K562 (cell line): ENCODE measurements at places on chromosomes 1 and 21. TPM values are rescaled to one million over a fixed set of nuclear protein-coding genes. Genes with fewer than 3 reads are reported as not detected.

DNA sequence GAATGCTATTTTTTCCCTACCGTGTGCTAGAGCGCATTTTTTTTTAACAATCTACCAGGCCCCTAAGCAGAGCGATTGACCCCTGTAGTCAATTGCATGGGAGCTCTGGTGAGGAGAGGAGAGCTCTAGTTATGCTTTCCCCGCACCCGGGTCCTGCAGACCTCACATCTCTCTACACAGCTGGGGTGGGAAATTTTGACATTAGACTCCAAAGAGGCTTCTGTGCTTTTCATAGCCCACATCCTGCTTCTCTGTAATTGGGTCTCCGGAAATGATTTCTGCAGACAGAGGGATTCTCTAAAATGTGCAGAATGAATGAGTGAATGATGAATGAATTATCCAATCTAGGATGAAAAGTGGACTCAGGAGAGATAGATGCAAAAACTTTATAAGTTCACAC, 41.5 kb upstream of the DUSP10 start:
- no peak for DNase-seq
- H3K36me3 ChIP-seq, result no peaks in the 10 kb centered on the region
- H3K27ac ChIP-seq, result no peak overlapping the region
- H3K4me1 ChIP-seq, result no peaks in the 10 kb centered on the region
- no peak overlapping the region for H3K4me3 ChIP-seq

DNA sequence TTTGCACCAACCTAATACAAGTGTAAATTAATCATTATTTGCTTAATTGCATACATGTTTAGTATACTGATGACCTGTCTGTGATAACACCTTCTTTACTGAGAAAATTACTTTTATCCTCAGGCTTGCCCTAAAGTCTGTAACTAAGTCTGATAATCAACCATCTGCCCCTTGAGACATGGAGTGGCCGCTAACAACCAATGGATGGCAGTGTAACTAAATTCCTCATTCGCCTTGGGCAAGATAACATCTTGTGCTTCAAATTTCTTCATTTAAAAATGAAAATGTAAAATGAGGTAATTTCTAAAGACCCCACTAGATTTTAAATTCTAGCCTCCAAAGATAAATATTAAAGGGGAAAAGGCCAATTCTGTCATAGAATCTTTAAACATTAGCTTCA, 85.1 kb downstream of the ENAH start:
- H3K4me3 ChIP-seq, result no peak overlapping the region
- H3K4me1 ChIP-seq, result no peaks in the 10 kb centered on the region
- no peak overlapping the region for H3K27ac ChIP-seq
- H3K36me3 ChIP-seq, result no peaks in the 10 kb centered on the region
- DNase-seq, result no peak

DNA sequence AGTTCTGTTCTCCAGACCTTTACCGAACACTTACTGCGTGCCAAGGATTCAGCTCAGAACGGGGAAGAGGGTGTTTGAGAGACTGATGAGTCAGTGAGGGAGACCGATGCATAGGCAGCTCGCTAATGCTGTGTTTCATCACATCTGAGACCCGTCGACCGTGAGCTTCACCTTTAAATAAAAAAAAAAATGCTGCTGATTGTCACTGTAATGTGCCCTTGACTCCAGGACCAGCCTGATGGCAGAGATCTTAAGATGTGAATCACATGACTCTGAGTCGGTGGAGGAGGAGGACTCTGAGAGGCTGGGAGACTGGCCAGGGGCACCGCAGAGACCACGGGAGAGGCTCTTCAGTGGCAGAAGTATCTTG, 28.8 kb downstream of the SPSB1 start:
- no peak for DNase-seq
- H3K4me3 ChIP-seq, result no peak overlapping the region
- peaks cover 30% of the 10 kb centered on the region for H3K4me1 ChIP-seq
- H3K27me3 ChIP-seq, result peaks cover 100% of the 10 kb centered on the region

DNA sequence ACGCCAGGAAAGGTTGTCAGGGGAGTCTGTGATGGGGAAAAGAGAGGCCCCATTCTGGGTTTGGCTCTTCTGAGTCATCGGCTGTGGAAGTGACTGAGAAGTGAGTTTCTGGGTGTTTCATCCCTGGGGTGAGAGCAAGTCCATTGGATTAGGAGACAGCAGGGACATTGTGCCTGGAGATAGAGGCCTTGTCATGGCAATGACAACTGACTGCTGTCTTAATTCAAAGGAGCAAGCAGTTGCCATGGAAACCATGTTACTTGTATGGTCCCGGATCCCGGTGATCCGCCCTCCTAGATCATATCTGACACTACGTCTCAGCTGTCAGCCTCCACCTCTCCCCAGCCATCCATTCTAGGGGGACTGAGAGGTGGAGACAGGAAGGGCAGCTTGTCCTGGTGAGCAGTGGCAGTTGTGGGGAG, 34.4 kb downstream of the KIAA0040 start:
- no peaks in the 10 kb centered on the region for H3K4me1 ChIP-seq
- peaks cover 7% of the 10 kb centered on the region; the same call in 1 of the 3 replicates for H3K36me3 ChIP-seq
- no peak overlapping the region for H3K27ac ChIP-seq
- DNase-seq, result no peak
- H3K27me3 ChIP-seq, result peaks cover 19% of the 10 kb centered on the region

GRCh38 chr1:155105604-155106011, 22.1 kb upstream of the EFNA1 start:
- no peaks in the 10 kb centered on the region for H3K27me3 ChIP-seq
- H3K27ac ChIP-seq, result no peak overlapping the region
- peaks cover 7% of the 10 kb centered on the region for H3K4me1 ChIP-seq
- no peak overlapping the region for H3K4me3 ChIP-seq

DNA sequence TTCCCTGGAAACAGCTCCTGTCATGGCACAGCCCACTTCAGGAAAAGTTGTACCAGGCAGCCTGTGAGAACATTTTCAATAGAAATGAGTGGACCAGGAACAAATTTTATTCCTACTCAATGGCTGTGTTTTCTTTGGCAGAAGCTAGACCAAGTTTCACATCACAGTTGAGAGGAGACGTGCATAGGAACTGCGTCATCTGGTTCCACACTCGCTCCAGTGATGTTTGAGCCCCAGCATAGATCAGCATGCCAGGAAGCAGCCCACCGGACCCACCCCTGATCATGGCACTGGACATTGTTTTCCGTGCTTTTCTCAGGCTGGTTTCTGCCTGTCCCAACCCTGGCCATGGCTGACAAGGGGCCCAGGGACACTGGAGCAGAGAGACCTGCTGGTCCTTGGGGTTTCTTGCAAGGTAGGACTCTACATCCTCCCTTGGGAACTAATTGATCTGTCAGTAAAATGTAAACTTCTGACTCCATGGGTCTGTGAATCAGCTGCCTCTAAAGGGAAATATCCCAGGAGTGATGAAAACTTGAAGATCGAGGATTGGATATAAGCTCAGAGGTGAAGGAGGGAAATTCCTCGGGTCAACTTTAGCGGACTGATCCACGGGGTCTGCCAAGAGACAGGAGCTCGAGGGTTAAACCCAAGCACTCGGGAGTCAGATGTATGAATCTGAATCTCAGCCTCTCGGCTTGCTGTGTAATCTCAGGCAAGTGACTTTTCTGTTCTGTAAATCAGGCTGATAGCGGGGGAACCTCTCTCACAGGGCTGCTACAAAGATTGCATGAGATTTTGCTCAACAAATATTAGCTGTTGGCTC, 35.7 kb downstream of the NEK2 start:
- H3K36me3 ChIP-seq, result no peaks in the 10 kb centered on the region
- no peak for DNase-seq
- no peaks in the 10 kb centered on the region for H3K27me3 ChIP-seq

GRCh38 chr1:232273011-232273410, 356.9 kb downstream of the SIPA1L2 start:
- H3K27ac ChIP-seq, result no peak overlapping the region
- no peak for DNase-seq
- no peaks in the 10 kb centered on the region for H3K4me1 ChIP-seq
- no peaks in the 10 kb centered on the region for H3K36me3 ChIP-seq

DNA sequence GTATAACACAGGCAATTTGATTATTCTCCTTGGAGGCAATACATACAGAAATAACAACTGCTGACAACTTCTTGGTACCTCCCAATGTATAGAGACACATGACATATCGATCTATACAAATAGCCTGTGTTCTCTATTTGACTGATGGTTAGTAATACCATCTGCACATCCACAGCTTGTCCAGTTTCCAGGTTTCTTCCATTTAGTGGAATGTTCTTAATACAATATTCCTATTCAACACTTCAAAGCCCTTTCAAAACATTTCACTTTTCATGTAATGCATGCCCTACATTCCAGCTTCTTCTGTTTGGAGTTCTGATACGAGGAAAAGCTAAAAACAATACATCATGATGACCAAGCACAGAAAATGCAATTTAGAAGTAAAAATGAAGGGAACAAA, 37.0 kb upstream of the GORAB start:
- no peaks in the 10 kb centered on the region for H3K36me3 ChIP-seq
- DNase-seq, result no peak
- no peaks in the 10 kb centered on the region for H3K27me3 ChIP-seq
- no peak overlapping the region for H3K4me3 ChIP-seq
- H3K27ac ChIP-seq, result no peak overlapping the region

GRCh38 chr21:44365967-44366585, 12.7 kb downstream of the TRPM2 start:
- no peak overlapping the region for H3K4me3 ChIP-seq
- DNase-seq, result no peak
- H3K27ac ChIP-seq, result no peak overlapping the region
- peaks cover 30% of the 10 kb centered on the region; the same call in 2 of the 3 replicates for H3K27me3 ChIP-seq

DNA sequence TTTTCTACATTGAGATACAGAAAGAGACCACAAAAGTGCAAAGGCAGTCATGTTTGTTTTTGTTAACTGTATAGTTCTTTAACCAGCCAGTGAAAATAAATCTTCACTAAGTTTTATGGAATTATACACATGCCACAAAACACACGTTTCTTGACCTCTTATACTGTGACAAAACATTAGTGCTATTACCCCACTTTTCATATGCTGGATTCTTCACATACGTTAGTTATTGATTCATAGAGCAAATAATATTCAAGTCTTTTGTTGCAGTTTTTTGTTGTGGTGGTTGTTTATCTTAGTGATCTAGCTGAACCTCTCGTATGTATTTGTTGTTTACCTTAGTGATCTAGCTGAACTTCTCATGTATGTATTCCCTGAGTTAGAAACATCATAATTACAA, 28.0 kb downstream of the LYPLAL1 start:
- no peak overlapping the region for H3K4me3 ChIP-seq
- DNase-seq, result no peak
- no peaks in the 10 kb centered on the region for H3K27me3 ChIP-seq
- no peak overlapping the region for H3K27ac ChIP-seq
- H3K36me3 ChIP-seq, result peaks cover 3% of the 10 kb centered on the region; the same call in 2 of the 3 replicates
- H3K4me1 ChIP-seq, result no peaks in the 10 kb centered on the region

DNA sequence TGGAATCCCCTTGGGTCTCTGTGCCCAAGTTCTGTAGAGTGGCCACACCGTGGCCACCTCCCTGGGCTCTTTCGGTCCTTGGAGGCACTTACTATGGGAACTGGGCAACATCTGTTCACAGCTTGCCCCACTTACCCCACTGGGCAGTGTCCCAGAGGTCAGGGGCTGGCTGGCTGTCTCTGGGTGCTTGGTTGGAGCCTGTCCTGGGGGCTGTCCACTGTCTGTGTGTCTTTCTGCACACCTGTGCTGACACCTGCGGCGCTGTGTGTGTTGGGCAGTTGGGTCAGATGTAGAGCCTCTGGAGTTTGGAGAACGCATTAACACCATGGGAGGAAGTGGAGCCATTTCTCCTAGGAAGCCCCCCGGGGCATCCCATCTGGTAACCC, 1.3 kb upstream of the TMEM54 start:
- H3K4me1 ChIP-seq, result peaks cover 6% of the 10 kb centered on the region
- no peaks in the 10 kb centered on the region for H3K36me3 ChIP-seq
- H3K27me3 ChIP-seq, result peaks cover 48% of the 10 kb centered on the region
- H3K27ac ChIP-seq, result no peak overlapping the region
- DNase-seq, result no peak

The NEGR1 gene
- total RNA-seq, result not detected in 2 replicates

The SERTAD4 gene
- not detected in 2 replicates for total RNA-seq

The SLAMF6 gene
- 0.87 and 1.0 TPM in 2 replicates for total RNA-seq
